ENCODE measurements at places on chromosomes 7 and 10. TPM values are rescaled to one million over a fixed set of nuclear protein-coding genes. Genes with fewer than 3 reads are reported as not detected.

DNA sequence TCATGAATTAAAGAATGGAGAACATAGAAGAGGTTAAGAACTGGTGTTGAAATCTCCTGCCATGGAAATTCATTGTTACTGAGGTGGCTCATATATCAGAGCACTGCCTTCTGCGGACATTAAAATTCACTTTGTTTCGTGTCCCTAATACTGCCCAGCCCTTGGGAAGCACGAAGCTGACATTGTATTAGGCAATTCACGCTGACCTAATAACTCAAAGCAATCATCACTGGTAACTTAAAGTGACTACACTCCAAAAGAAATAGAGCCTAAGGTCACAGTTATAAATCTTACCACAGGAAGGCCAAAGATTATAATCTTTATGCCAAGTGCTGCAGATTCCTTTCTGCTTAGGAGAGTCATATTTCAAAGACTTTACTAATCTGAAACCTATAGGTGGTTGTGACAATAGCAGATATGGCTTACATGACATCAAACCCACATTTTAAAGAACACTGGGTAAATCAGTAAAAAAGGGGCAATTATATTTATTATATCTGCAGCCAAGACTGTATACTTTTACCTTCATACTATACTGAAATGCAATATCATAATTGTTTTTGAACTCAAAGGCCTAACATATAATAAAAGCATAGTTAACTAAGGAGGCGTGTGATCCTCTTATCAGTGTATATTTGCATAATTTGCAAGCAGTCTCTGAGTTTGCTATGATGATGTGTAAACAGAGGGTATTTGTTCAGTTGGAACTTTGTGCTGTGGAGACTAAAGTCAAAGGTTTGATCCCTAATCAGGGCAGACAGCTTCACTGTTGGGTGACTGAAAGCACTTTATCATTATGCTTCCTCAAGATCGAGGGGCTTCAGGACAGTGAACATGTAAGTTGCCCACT is 51.9 kb upstream of the CAPZA2 start:
- no peak overlapping the region for H3K27ac ChIP-seq
- no peaks in the 10 kb centered on the region for H3K36me3 ChIP-seq

Gene FAM180A
- total RNA-seq: not detected

DNA sequence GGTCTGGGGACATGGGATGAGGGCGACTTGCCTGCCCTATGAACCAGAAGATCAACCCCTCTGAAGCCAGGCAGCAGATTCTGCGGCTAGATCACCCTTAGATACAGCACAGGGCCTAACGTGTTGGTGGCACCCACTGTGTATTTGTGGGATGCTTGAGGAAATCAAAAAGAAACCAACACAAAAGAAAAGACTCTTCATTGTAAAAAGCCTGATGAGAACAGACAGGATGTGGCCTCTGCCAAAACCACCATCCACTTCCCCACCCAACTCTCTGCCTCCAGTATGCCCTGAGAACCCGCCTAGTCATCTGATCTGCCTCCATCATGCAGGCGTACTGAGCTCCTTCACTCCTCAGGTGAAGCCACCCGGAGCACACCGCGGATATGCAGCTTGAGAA is 97.2 kb upstream of the INSYN2A start:
- no peak overlapping the region for H3K4me3 ChIP-seq
- H3K4me1 ChIP-seq: peaks cover 40% of the 10 kb centered on the region
- no peaks in the 10 kb centered on the region for H3K36me3 ChIP-seq
- peak; percentile 27 for DNase-seq
- no peak overlapping the region for H3K27ac ChIP-seq

- H3K4me1 ChIP-seq: peaks cover 2% of the 10 kb centered on the region
- DNase-seq: no peak
- no peak overlapping the region for H3K4me3 ChIP-seq
- no peaks in the 10 kb centered on the region for H3K36me3 ChIP-seq
- no peaks in the 10 kb centered on the region for H3K27me3 ChIP-seq
These were observed 12.7 kb downstream of the CHN2 start for GRCh38 chr7:29207162-29207801.

- no peaks in the 10 kb centered on the region for H3K4me1 ChIP-seq
- no peaks in the 10 kb centered on the region for H3K27me3 ChIP-seq
- no peak overlapping the region for H3K4me3 ChIP-seq
- H3K36me3 ChIP-seq: no peaks in the 10 kb centered on the region
- no peak for DNase-seq
These were observed 660.5 kb downstream of the LRMDA start for GRCh38 chr10:76091926-76092325.

DNA sequence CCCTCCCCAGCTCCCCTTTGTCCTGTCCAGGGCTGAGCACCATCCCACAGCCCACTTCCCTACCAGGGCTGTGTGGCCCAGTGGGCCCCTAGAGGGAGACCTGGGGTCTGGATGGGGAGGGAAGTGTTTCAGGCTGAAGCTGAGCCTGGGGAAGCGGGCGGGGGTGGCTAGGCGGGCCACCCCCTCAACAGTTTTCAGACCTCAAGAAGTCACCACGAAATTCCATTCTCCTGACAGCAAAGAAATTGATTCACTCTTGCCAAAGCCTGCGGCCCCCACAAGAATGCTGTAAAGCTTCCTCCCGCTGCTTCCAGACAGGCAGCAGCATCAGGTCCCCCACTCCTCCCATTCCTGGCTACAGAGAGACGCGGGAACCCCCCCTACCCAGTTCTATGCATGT is 2.5 kb upstream of the LFNG start:
- no peaks in the 10 kb centered on the region for H3K27me3 ChIP-seq
- peaks cover 52% of the 10 kb centered on the region for H3K4me1 ChIP-seq
- no peak overlapping the region for H3K4me3 ChIP-seq
- DNase-seq: no peak
- peaks cover 5% of the 10 kb centered on the region for H3K36me3 ChIP-seq

GRCh38 chr10:78950656-78951587 is 117.8 kb upstream of the ZMIZ1 start:
- no peak for DNase-seq
- no peaks in the 10 kb centered on the region for H3K27me3 ChIP-seq
- H3K4me1 ChIP-seq: peaks cover 5% of the 10 kb centered on the region
- no peaks in the 10 kb centered on the region for H3K36me3 ChIP-seq

DNA sequence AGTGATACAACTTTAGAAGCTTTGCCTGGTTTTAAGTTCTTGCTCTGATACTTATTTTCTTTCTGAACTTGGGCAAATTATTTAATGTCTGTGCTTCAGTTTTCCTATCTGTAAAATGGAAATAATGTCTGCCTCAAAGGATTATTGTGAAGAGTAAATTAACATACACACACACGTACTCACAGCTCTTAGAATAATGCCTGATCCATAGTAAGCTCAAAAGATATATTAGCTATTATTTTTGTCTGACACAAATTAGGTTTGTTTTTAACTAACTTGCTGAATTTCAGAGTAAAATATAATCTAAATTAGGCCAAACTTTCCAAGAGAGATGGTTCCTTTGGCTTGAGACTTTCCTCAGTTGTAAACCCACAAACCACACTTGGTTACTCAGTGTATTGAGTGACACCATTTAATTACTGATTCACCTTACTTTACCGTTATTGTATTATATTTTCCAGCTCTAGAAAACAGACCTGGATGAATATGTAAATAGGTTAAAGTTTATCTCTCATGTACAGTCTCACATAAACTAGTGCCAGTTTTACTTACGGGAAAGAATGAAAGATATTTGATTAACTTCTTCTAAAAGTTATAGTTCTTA is 50.4 kb downstream of the VTI1A start:
- H3K27ac ChIP-seq: no peak overlapping the region
- no peak overlapping the region for H3K4me3 ChIP-seq
- no peak for DNase-seq
- peaks cover 2% of the 10 kb centered on the region for H3K36me3 ChIP-seq

GRCh38 chr7:116950889-116951351 is 2.4 kb upstream of the ST7 start:
- DNase-seq: no peak
- H3K36me3 ChIP-seq: no peaks in the 10 kb centered on the region
- H3K27me3 ChIP-seq: no peaks in the 10 kb centered on the region

GRCh38 chr10:23151071-23151470 is 41.0 kb upstream of the PTF1A start:
- H3K4me1 ChIP-seq: no peaks in the 10 kb centered on the region
- no peak overlapping the region for H3K27ac ChIP-seq
- no peaks in the 10 kb centered on the region for H3K36me3 ChIP-seq
- H3K4me3 ChIP-seq: no peak overlapping the region
- peaks cover 9% of the 10 kb centered on the region for H3K27me3 ChIP-seq

Gene RBAK
- 12.4 TPM for total RNA-seq

- no peak overlapping the region for H3K4me3 ChIP-seq
- no peaks in the 10 kb centered on the region for H3K27me3 ChIP-seq
- H3K36me3 ChIP-seq: no peaks in the 10 kb centered on the region
These were observed 133.6 kb upstream of the COL1A2 start for GRCh38 chr7:94261067-94261466.

DNA sequence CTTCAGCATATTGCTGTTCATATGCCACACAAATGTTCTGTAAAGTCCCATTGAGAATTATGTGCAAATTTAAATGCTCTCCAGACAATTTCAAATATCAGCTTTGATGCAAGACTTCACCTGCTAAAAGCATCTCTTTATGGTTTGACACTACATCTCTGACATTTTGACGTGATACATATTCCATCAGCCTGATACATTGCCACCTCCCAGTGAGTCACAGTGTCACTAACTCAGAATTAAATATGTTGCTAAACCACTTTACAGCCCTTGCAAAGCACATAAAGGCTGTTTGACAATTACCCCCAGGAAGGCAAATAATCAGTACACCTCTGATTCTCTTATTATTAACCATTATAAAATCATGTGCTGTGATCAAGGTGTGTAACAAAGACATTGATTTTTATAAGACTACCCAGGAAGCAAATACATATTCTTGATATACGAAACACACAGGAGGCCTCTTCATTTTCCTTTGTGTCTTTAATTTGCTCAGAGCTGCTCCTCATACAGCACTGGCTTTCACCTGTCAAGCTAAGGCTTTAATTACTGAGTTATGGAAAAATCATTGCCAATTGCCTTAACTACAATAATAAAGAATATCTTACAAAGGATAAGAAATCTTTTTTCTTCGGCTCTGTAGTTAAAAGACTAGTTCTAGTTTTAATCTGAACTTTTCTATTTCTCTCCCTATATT is 547.5 kb upstream of the C7orf33 start:
- no peak overlapping the region for H3K4me3 ChIP-seq
- H3K4me1 ChIP-seq: no peaks in the 10 kb centered on the region
- DNase-seq: no peak
- H3K36me3 ChIP-seq: no peaks in the 10 kb centered on the region
- no peaks in the 10 kb centered on the region for H3K27me3 ChIP-seq
- no peak overlapping the region for H3K27ac ChIP-seq

DNA sequence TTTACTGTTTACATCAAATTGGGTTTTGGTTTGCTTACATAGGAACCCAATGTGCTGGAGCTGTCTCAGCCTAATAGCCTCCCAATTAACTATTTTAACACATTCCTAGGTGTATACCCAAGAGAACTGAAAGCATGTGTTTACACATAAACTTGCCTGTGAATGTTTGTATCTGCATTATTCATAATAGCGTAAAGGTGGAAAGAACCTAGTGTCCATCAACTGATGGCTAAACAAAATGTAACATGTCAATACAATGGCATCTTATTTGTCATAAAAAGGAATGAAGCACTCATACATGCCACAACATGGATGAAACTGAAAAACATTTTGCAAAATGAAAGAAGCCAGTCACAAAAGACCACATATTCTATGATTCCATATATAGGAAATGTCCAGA is 160.6 kb upstream of the EEPD1 start:
- no peak overlapping the region for H3K4me3 ChIP-seq
- no peaks in the 10 kb centered on the region for H3K27me3 ChIP-seq
- H3K36me3 ChIP-seq: no peaks in the 10 kb centered on the region
- DNase-seq: no peak
- no peaks in the 10 kb centered on the region for H3K4me1 ChIP-seq

Gene SNCG
- total RNA-seq: not detected
